Bronchial epithelial cell (primary cell): ENCODE measurements at places on chromosomes 11 and 22.

DNA sequence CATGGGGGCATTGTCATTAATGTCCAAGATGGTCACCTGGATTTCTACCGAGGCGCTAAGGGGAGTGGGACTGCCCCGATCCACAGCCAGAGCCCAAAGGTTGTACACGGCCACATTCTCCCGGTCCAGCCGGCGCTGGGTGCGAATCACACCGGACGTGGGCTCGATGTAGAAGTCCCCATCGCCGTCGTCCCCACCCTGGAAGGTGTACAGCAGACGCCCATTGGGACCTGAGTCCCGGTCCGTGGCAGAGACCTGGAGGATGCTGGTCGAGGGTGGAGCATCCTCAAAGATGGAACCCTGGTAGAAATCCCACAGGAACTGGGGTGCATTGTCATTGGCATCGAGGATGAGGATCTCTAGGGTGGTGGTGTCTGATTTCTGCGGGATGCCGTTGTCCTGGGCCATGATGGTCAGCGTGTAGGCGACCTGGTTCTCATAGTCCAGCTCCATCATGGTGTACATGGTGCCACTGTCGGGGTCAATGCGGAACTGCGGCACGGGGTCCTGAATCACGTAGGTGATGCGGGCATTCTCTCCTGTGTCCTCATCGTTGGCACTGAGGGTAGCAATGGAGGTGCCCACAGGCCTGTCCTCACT, 3.1 kb downstream of the CELSR1 start:
- no peak for DNase-seq

DNA sequence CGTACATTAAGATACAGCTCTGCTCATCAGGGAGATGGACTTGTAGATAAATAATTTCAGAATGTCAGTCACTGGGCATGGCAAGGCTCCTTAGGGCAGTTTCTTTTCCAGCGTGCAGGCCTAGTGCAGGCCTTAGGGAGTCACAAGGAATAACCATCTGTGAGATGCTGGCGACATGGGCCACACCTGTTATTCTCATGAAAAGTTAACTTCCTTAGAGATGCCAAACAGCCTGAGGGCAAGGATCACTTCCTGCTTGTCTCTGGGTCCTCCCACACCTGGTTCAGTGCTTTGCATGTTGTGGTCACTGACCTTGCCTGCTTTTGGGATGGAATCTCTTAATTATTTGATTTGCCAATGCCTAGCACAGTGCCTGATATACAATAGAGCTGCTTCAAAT, 70.6 kb downstream of the ST3GAL4 start:
- no peak for DNase-seq

DNA sequence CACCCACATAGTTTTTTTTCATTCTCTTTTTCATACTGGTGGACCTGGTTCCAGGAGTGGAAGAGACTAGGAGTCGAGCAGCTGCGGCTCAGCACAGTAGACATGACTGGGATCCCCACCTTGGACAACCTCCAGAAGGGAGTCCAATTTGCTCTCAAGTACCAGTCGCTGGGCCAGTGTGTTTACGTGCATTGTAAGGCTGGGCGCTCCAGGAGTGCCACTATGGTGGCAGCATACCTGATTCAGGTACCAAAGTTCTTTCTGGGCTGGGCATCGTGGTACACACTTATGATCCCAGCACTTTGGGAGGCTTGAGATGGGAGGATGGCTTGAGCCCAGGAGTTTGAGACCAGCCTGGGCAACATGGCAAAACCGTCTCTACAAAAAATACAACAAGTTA, 4.2 kb downstream of the PTPMT1 start:
- DNase-seq, result no peak

GRCh38 chr11:2519517-2519861, 74.7 kb downstream of the KCNQ1 start:
- no peak for DNase-seq

- DNase-seq, result no peak
Observed at GRCh38 chr11:100830274-100830673, 143.2 kb downstream of the ARHGAP42 start.

GRCh38 chr22:17540481-17540880, 22.8 kb upstream of the SLC25A18 start:
- DNase-seq, result no peak

DNA sequence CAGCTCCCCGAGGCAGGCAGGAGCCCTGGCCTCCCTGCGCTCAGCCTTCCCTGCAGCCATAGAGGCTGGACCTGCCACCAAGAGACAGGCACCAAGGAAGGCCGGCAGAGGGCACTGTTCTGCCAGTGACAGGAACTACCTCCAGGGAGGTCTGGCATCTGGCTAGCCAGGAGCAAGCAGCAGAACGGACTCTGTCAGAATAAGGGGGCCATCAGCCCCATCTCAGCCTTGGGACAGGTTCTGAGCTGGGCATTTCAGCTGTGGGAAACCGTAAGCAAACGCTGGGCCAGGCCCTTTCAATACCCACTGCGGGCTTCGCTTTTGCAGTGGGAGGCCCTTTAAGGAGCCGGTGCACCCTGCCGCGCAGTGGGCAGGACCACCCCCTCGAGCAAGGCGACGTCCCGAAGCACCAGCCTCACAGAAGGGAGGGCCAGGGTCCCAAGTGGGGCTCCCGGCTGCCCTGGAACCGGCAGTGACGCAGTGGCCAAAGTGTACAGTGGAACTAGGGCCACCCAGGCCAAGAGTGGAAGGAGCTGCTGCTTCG, 18.2 kb downstream of the IFT27 start:
- DNase-seq, result peak; percentile 55

- no peak for DNase-seq
Observed at GRCh38 chr11:106061954-106062949, 14.9 kb downstream of the KBTBD3 start.

- DNase-seq, result no peak
Observed at GRCh38 chr22:17486313-17486712, 77.0 kb upstream of the SLC25A18 start.

- DNase-seq, result peak; percentile 52
Observed at GRCh38 chr11:92308366-92308765, 83.7 kb downstream of the FAT3 start.

DNA sequence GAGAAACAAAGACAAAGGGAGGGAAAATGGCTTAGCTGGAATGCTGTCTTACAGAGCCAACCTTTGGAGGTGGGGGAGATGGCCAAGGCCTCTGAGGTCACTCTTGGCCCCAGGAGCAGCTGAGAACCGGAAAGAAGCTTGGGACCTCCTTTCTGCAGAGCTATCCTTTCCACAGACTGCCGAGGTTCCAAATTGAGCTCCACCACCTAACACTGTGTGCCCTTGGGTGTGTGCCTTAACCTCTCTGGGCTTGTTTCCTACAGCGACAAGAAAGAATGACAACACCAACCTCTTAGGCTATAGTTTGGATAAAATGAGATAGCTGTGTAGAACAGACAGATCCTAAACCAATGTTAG, 23.2 kb downstream of the RTN4RL2 start:
- no peak for DNase-seq
